ENCODE measurements at places on chromosomes 1 and 21.

GRCh38 chr1:58968360-58968952 is 184.6 kb upstream of the JUN start:
- H3K27me3 ChIP-seq, result no peaks in the 10 kb centered on the region
- peak; percentile 54 for DNase-seq
- H3K4me1 ChIP-seq, result peaks cover 3% of the 10 kb centered on the region
- no peaks in the 10 kb centered on the region for H3K36me3 ChIP-seq
- no peak overlapping the region for H3K27ac ChIP-seq

- DNase-seq, result peak; percentile 80
- peaks cover 17% of the 10 kb centered on the region for H3K4me1 ChIP-seq
- peaks cover 10% of the 10 kb centered on the region for H3K27me3 ChIP-seq
- no peak overlapping the region for H3K27ac ChIP-seq
Observed at GRCh38 chr1:203268901-203269653, 36.2 kb upstream of the BTG2 start.

GRCh38 chr1:198890214-198890930 is 251.5 kb downstream of the PTPRC start:
- peak; percentile 61 for DNase-seq
- H3K36me3 ChIP-seq, result no peaks in the 10 kb centered on the region
- no peak overlapping the region for H3K27ac ChIP-seq
- H3K4me1 ChIP-seq, result peaks cover 1% of the 10 kb centered on the region
- no peaks in the 10 kb centered on the region for H3K27me3 ChIP-seq
- H3K4me3 ChIP-seq, result no peak overlapping the region

DNA sequence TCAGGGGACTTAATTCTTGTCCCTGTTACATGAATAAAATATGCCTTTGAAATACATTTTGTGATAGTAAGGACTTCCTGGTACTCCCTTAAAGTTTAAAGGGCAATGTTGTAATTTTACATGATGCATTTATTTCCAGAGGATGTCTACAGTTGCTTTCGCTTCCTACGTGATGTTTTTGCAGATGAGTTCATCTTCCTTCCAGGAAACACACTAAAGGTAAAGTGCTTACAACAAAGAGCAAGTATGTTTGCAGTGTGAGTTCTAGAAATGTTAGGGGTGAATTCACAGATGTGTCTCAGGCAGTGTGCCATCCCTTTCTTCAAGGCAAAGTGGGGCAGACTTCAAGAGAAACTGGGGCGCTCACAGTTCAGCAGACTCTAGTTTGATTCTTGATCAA is 31.2 kb downstream of the GNPAT start:
- H3K4me1 ChIP-seq, result peaks cover 6% of the 10 kb centered on the region
- no peak overlapping the region for H3K27ac ChIP-seq
- DNase-seq, result no peak
- H3K36me3 ChIP-seq, result peaks cover 31% of the 10 kb centered on the region
- H3K4me3 ChIP-seq, result no peak overlapping the region
- H3K27me3 ChIP-seq, result no peaks in the 10 kb centered on the region

DNA sequence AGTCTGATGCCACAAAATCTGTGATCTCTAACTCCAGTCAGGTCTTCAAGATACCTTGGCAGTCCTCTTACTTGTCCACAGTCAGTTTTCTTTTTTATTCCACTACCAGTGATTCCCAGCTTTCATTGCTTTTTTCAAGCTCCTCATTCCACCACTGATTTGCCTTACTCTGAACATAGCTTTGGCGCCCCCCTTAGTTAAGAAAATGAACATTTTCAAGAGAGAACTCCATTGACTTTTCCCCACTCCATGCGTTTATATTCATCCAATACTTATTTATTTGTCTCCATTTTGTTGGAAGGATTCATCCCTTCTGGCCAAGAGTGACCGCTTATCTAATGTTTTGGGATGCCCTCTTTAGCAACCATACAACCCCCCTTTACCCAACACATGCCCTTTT is 33.9 kb upstream of the IPO9 start:
- peaks cover 22% of the 10 kb centered on the region for H3K36me3 ChIP-seq
- no peak overlapping the region for H3K4me3 ChIP-seq
- no peaks in the 10 kb centered on the region for H3K27me3 ChIP-seq
- peaks cover 15% of the 10 kb centered on the region for H3K4me1 ChIP-seq
- no peak overlapping the region for H3K27ac ChIP-seq

- H3K27ac ChIP-seq, result no peak overlapping the region
- H3K27me3 ChIP-seq, result peaks cover 39% of the 10 kb centered on the region
- no peak for DNase-seq
- no peak overlapping the region for H3K4me3 ChIP-seq
- H3K36me3 ChIP-seq, result peaks cover 19% of the 10 kb centered on the region
- H3K4me1 ChIP-seq, result peaks cover 12% of the 10 kb centered on the region
Observed at GRCh38 chr1:22721122-22721873, 10.7 kb downstream of the EPHB2 start.

DNA sequence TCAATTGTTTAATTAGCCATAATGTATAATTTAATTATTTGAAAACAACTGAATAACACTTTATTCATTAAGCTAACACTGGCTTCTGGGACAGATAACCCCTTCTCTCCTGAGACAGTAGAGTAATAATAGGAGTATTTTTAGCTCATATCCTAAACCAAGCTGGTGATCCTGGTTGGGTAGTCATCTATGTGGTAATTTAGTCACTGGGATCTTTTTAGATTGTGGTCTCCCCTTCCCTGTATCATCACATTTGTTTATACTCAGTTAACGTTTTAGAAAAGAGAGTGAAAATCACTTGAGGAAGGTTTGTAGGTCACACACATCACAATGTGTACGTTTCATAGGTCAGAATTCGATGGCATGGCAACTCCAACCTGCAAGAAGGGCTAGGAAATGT is 1356.6 kb upstream of the ADGRL2 start:
- no peak for DNase-seq
- no peaks in the 10 kb centered on the region for H3K4me1 ChIP-seq
- no peak overlapping the region for H3K4me3 ChIP-seq
- no peak overlapping the region for H3K27ac ChIP-seq

- peaks cover 3% of the 10 kb centered on the region for H3K4me1 ChIP-seq
- no peaks in the 10 kb centered on the region for H3K36me3 ChIP-seq
- no peak overlapping the region for H3K27ac ChIP-seq
- DNase-seq, result no peak
- no peak overlapping the region for H3K4me3 ChIP-seq
Observed at GRCh38 chr1:204225841-204226735, 12.3 kb upstream of the GOLT1A start.

DNA sequence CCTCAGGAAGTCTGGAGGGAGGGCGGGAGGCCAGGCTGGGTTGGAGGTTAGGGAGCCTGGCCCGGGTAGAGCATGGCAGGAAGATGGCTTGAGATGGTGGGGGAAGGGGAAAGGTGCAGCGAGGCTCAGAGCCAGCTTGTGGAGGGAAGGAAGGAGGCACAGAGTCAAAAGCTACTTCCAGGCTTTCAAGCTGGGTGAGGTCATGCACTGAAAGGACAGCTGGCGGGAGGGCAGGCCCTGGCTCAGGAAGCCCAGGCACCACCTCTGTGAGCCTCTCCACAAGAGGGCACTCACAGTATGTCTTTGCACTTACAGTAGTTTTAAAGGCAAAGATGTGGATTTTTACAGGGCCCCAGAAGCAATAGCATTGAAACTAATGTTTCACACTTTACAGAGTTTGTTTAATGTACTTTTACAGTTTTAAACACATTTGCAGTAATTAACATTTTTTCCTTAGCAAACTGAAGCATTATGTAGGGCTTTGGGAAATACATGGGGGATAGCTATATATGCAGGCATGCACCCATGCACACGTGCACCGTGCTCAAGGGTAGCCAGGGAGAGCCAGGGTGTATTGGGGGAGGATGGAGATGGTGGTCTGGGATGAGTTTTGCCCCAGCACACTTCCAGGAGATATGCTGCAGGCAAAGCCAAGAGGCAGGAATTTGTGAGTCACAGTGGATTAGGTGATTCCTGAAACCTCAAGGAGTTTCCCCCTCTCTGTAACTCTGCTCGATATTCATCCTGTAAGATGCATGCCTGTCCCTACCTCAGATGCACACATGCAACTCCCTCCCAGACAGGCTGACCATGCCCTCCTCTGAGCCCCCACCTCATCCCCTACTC is 6.1 kb upstream of the ADAM15 start:
- peaks cover 18% of the 10 kb centered on the region for H3K4me1 ChIP-seq
- H3K36me3 ChIP-seq, result no peaks in the 10 kb centered on the region
- peak; percentile 86 for DNase-seq
- H3K27ac ChIP-seq, result no peak overlapping the region
- H3K4me3 ChIP-seq, result no peak overlapping the region

DNA sequence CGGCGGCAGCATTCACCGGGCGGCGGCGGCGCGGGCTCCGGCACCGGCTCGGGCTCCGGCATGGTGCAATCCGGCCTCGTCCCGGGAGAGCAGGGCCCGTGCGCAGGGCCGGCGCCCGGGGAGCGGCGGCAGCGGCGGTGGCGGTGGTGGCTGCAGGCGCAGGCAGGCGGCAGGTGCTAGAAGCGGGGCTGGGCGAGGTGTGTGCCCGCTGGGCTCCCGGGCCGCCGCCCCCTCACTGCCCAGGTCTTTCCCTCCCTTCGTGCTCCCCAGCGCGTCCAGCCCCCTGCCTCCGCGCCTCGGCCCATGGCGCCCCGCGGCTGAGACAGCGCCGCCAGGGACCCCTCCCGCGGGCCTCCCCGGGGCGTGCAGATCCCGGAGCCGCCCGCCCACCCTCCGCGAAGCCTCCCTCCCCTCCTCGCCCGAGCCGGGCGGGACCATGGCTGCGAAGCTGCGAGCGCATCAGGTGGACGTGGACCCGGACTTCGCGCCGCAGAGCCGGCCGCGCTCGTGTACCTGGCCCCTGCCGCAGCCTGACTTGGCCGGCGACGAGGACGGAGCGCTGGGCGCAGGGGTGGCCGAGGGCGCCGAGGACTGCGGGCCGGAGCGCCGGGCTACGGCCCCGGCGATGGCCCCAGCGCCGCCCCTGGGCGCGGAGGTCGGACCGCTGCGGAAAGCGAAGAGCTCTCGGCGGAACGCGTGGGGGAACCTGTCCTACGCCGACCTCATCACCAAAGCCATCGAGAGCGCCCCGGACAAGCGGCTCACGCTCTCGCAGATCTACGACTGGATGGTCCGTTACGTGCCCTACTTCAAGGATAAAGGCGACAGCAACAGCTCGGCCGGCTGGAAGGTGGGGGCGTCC is 492 bp downstream of the FOXO6 start:
- no peak for DNase-seq
- no peaks in the 10 kb centered on the region for H3K36me3 ChIP-seq
- peaks cover 49% of the 10 kb centered on the region for H3K4me1 ChIP-seq
- H3K27ac ChIP-seq, result no peak overlapping the region

GRCh38 chr1:109530457-109531087 is 9.1 kb upstream of the GPR61 start:
- no peak overlapping the region for H3K4me3 ChIP-seq
- peaks cover 19% of the 10 kb centered on the region for H3K27me3 ChIP-seq
- peaks cover 15% of the 10 kb centered on the region for H3K4me1 ChIP-seq
- no peak overlapping the region for H3K27ac ChIP-seq
